Dorsolateral prefrontal cortex (tissue), 122 donors: ENCODE measurements at places on chromosomes 2 and 18.

GRCh38 chr2:86068136-86068588 lies 37.5 kb downstream of the POLR1A start:
- DNase-seq, result no peak

GRCh38 chr2:172293952-172294351 lies 133.4 kb upstream of the ITGA6 start:
- no peak for DNase-seq

DNA sequence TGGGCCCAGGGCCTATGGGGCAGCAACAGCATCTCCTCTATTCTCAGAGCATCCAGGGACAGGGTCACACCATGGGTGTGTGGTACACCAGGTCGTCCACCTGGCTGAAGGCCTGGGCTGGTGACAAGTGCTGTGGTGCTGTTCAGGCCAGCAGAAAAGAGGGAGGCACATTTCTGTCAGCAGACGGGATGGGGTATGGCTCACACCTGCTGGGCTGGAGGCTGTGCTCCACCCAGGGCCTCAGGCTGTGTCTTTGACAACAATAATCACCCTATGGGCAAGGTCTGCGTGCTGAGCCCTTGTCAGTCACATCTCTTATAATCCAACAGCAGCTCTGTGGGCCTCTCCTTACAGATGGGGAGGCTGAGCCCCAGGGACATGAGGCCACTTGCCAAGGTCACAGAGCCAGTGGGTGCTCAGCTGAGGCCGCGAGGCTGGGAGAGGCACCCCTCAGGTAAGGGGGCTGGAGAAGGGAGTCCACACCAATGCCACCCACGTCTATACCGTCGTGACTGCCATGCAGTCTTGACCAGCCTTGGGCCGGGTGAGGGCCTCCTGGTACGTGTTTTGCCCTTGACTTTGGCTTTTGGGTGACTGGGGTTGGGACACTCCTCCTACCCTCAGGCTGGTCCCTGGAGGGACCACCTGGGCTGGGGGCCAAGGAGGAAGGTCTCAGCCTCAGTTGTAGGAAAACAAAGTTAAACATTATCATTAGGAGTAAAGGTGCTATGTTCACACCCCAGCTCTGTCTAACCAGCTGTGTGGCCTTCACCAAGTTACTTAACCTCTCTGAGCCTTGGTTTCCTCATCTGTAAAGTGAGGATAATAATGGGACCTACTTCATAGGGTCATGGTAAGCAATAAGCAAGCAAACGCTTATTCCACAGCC lies 5.6 kb upstream of the HS6ST1 start:
- peak; percentile 32 for DNase-seq

DNA sequence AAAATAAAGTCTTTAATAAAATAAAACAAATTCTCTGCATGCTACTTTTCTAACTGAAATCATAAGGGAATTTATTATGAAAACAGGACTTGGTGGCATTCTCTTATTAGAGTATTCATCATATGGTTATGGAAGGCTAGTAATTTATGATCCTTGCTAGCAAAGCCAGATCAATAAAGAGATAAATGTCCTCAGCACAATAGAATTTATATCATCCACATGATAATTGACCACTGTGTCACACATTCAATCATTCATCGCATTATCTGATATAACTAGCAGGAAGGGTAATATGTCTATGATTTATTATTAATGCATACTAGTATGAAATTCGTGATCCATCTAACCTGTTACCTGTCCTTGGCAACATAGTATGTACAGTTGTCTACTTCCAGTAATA lies 175.8 kb downstream of the MYO3B start:
- DNase-seq, result no peak

- DNase-seq, result no peak
Measured at GRCh38 chr2:10449486-10449831, 1.3 kb upstream of the ODC1 start.

DNA sequence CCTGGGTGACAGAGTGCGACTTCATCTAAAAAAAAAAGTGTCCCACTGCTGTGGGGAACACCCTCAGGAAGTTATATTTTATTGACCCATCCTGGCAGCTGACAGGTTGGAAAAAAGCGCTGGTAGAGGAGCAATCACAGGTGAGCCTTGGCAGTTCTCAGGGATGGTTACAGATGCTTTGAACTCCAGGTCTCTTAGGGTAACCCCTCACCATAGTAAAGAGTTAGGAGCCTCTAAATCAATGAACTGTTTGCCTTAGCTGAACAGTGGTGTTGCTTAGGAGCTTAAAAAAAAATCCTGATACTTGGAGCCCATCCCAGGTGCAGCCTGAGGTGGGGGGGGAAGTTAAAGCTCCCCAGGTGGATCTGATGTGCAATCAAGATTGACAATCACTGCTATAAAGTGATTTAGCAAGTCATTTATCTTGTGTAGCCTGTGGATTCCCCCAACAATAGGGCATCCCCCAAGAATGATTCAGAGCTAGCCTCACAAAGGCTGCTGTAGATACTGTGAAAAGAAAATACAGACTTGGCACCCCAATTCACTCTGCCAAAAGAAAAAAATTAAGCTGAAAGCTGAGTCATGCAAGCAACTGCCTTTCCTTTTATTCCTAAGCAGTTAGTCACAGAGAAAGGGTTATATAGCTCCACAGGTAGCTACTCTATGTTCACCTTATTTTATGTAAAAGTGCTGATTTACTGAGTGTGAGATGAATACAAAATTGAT lies 14.8 kb downstream of the SLC16A14 start:
- no peak for DNase-seq

GRCh38 chr2:60157283-60157682 lies 396.2 kb downstream of the BCL11A start:
- DNase-seq, result no peak

DNA sequence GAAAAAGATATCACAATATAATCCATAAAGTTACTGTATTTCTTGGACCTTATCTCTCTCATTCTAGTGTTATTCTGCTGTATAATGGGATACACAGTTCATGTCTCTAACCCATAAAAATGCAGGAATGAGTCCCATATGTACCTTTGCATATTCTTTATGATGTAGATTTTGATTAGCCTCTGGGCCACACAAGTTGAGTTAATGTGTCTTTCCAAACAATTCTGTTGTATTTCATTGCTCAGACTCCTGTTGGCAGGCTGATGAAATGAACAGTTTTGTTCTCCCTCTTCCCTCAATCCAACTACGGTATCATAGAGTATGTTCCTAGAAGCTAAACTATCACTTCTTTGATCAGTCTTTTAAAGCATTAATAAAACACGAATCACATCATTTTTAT lies 113.2 kb upstream of the SATB2 start:
- DNase-seq, result no peak
